ENCODE measurements at places on chromosomes 6 and 20. TPM values are rescaled to one million over a fixed set of nuclear protein-coding genes. Genes with fewer than 3 reads are reported as not detected.

CTCFL gene
- not detected for total RNA-seq

MRPL18 gene
- 87.6 TPM for total RNA-seq

- no peak for DNase-seq
These were observed 114.2 kb upstream of the PHACTR1 start for GRCh38 chr6:12602342-12602741.

- DNase-seq, result no peak
These were observed 96.3 kb upstream of the NEDD9 start for GRCh38 chr6:11328613-11329247.

DNA sequence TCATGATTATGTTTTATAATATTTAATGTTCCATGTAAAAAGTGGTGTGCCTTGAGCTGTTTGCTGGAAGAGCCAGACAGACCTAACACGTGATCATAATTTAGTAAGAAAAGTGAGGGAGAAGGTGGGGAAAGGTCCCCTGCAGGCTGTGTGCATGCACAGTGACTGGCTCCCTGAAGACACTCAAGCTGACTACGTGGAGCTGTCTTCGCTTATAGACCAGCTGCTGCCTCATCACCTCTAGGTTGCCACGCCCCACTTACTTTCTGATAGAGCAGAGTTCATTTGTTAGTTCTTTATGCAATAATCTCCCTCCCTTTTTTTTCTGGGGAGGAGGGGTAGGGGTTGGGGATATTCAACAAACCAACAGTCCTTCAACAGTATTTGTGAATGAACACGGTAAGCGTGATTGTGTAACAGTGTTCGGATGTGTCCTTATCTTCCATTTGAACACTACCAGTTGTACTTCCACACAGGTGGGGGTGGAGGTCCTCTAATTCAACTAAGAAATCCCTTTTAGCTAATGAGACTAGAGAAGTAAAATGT is 157.3 kb downstream of the BACH2 start:
- DNase-seq, result no peak

GRCh38 chr20:29410806-29411457 is 1846.5 kb upstream of the DEFB115 start:
- no peak for DNase-seq

Data from omental fat pad (tissue), 4 donors.